ENCODE measurements at places on chromosomes 12 and 14. TPM values are rescaled to one million over a fixed set of nuclear protein-coding genes. Genes with fewer than 3 reads are reported as not detected.

DNA sequence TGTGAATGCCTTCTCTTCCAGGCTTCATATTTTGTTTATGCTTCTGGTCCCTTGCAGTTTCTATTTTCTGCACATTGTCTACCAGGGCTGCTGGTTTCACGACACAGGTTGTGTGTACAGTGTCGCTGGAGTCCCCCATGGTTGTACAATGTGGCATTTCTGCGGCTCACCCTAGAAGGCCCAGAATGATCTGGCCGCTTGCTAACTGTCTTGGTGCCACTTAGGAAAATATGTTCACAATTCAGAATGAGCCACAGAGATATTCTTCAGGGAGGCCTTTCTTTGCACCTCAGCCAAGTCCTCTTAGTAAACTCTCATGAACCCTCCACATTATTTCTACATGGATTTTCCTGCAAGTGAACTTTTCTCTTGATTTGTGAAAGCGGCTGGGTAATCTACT is 195.4 kb downstream of the SUDS3 start:
- no peak for DNase-seq

The PPFIA2 gene
- total RNA-seq: 0.35 TPM

DNA sequence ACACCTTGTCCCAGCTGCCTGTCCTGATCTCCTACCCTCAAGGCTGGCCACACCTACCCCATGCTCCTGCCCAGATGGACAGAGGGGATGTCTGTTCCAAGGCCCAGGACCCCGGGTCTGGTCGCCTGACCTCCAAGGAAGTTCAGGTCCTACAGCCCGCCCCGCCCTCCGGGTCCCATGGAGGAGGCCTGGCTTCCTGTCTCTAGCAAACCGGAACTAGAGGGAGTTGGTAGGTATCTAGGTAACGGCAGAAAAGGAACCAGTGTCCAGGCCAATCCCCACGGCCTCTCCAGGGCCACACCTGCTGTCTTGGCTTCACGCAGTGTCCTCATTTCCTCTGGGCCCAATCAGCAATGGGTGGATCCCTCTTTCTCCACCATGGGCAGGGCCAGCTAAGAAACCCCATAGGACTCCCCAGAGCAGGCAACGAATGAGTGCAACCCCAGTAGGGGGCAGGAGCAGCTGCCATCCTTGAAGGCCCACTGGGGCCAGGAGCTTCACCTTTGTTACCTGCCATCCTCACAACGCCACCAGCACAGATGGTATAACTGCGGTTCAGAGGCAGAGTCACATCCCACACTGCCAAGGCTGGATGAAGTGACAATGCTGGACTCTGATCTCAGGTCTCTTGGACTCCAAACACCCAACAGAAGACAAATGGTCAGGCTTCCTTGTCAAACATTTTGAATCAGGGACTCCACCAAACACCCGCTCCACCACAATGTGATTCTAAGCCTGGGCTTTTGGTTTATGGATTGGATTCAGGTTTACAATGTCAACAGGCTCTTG is 25.1 kb upstream of the RPLP0 start:
- peak; percentile 76 for DNase-seq

DNA sequence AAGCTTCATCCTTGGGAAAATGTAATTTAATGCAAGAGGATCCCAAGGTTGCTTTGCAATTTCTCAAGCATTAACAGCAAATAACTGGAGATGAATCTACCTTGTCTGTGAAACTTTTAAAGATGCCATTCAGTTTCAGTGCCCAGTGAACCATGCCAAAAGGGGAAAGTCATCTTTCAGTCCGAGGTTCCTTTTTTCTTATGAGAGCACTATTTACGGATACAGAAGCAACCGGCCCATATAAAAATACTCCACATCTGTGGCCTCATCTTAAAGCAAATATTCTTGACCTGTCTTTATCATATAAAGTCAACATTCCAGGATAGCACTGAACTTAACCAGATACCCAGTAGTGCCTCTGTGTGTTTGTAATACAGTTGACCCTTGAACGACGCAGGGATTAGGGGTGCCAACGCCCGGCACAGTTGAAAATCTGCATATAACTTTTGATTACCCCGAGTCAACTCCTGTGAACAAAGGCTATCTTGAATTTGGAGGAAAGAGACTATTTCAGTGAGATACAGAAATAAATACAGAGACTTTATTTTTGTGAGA is 209.4 kb downstream of the PCNX1 start:
- no peak for DNase-seq

The GZMH gene
- total RNA-seq: 1.2 TPM

- no peak for DNase-seq
Measured at GRCh38 chr12:122250047-122250446, 16.2 kb downstream of the VPS33A start.

DNA sequence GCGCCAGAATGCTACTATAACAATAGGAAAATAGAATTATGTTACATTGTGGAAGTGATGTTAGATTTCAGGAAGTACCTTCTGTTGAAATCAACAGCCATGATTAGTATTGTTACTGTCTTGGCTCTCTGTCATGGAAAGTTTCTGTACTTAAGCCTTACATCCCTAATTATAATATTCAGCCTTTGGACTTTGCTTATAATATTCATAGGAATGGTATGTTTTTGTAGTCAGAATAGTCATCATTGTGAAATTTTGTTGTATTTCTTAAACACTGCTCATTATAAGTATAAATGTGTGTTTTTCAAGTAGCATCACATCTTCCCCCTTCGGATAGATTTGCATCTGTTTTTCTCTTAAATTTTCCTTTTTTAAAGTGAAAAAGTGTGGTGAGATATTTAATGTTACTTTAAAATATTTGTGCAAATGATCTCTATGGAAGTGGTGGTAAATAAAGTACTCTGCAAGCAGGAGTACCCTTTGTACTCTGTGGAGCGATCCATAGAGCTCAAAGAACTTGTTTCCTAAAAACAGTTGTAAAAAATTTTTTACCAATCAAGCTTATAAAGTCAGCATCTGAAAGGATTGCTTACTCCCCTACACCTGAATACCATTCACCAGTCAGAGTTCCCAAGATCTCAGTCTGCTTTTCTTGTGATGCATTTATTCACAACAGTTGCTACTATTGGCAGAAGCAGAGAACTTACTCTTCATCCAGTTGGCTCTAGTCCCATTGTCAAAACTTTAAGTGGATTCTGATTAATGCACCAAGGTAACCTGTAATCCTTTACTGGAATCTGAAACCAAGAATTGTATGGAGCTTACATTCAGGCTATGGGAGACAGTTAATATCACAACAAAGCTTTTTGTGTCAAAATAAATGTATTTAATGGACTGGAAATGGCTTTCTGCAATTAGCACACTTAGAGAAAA is 87.8 kb downstream of the RIC8B start:
- no peak for DNase-seq

- DNase-seq: peak; percentile 67
Measured at GRCh38 chr12:69897744-69898143, 72.7 kb downstream of the MYRFL start.

The PTPRQ gene
- total RNA-seq: 0.70 TPM

DNA sequence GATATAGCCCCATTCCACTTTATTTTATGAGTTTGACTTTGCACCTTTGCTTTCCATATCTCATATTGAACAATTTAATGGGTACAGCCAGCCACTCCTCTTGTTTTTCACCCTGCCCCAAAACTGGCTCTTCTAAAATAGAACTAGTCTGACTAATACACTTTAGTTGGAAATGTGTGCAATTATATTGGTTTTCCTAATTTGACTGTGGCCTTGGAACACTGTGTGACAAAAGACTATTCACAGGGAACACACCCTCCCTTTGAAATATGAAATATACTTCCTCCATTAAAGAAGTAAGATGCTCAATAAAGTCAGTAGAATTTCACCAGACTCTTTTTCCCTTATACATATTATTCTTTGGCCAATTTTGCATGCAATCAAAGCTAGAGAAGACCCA is 218.6 kb upstream of the DCN start:
- DNase-seq: no peak

DNA sequence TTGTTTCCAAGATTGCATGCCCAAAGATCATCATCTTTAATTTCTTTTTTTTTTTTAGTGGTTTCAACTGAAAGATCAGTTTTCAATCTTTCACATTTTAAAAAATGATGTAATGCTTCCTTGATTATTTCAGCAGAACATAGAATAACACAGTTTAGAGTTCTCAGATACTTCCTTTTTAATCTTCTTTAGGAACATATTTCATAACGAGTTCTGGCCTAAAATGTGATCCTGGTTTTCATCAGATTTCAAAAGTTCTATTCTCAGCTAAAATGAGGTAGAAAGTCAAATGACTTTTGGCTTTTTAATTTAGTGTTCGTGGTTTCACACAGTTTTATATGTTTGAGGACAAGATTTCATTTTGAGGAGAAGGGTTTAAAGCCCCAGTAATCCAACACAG is 40.0 kb upstream of the NR1H4 start:
- no peak for DNase-seq

GRCh38 chr14:23129759-23130316 is 10.8 kb upstream of the CEBPE start:
- DNase-seq: no peak

- DNase-seq: no peak
Measured at GRCh38 chr12:87920139-87920538, 109.1 kb downstream of the C12orf50 start.

The SLC25A47 gene
- total RNA-seq: not detected

The CFAP54 gene
- total RNA-seq: 0.22 TPM

GRCh38 chr14:68712703-68713370 is 80.0 kb downstream of the ZFP36L1 start:
- no peak for DNase-seq

- no peak for DNase-seq
Measured at GRCh38 chr14:97638864-97639263, 841.7 kb downstream of the VRK1 start.

GRCh38 chr12:78880078-78880477 is 15.5 kb downstream of the SYT1 start:
- no peak for DNase-seq

DNA sequence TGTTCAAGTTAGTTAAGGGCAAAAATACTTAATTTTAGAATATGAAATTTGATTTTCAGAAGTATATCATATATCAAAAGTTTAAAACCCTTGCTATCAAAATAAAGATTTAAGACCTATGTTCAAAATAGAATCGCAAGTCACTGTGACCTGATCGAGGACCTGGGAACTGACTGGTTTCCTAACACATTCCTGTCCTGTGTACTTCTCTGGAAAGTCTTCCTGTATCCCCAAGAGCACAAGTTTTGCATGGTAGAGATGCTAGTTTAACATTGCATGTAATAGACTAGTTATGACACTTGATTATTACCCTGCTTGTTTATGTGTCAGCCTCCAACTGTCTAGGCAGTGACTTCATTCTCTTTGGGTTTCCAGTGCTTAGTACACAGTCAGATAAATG is 30.3 kb downstream of the BCAT1 start:
- DNase-seq: no peak

The G2E3 gene
- 6.9 TPM for total RNA-seq

DNA sequence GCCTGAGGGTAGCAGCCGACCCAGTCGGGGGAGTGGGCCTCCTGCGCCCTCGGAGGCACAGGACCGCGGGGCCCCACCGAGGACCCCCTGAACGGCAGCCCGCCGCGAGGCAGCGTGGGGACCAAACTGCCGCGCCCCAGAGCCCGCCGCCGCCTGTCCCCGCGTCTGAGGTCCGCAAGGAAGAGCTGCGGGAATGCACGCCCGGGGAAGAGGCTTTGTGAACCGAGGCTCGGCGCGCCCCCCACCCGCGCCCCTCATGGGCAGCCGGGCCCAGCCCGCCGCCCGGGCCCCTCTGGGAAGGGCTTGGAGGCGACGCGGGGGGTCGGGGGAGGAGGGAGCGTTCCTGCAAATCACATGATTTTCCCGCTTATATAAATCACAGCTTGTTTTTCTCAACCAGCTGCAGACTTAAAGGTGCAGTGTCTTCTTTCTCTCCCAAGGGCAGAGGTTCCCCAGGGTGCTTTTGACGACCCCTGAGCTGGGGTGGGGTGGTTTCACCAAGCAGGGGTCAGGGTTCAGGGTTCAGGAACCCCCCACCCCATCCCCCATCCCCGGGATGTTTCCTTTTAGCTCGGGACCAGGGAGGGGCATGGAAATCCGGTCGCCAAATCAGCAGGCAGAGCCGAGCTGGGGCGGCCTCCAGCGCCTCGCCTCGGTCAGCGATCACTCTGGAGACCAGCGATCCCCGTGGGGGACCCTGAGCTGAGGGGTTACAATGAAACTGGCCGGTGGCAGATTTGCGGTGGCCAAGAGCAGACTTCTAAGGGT is 44.7 kb upstream of the ATP23 start:
- DNase-seq: peak; percentile 87

- no peak for DNase-seq
Measured at GRCh38 chr12:128137140-128137539, 129.8 kb upstream of the TMEM132C start.

The RXYLT1 gene
- total RNA-seq: 13.9 TPM

The NTN4 gene
- total RNA-seq: 74.5 TPM

- no peak for DNase-seq
Measured at GRCh38 chr14:73754911-73755360, 40.8 kb upstream of the PNMA1 start.

DNA sequence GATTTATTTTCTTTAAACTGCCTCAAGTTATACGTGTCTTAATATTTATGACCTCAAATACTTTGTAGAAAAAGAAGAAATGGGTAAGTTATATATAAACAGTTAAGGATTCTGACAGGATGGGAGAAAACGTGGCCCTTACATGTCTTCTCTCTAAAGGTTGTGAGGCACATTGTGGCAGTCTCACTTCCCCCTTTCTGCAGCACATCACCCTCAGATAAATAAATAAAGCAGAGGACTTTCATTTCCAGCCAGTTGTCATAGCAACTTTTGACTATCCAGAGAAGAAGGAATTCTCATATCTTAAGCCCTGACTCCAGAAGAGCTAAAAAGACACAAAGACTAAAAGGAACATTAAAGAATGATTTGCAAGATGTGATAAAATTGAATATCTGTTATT is 28.8 kb upstream of the CEP83 start:
- no peak for DNase-seq

The HOXC10 gene
- not detected for total RNA-seq

The KRT83 gene
- total RNA-seq: not detected

The GPD1 gene
- total RNA-seq: 51.1 TPM

- DNase-seq: no peak
Measured at GRCh38 chr12:82981150-82981549, 294.4 kb downstream of the TMTC2 start.

The LRRC10 gene
- 39.2 TPM for total RNA-seq

DNA sequence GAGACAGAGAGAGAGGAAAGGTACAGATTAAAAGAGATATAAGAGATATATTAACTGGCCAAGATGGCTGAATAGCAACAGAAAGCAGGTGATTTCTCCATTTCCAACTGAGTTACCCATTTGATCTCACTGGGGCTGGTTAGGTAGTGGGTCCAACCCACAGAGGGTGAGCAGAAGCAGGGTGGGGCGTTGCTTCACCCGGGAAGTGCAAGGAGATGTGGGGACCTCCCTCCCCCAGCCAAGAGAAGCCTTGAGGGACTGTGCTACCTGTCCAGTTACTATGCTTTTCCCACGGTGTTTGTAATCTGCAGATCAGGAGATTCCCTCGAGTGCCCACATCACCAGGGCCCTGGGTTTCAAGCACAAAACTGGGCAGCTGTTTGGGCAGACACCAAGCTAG is 131.2 kb downstream of the AKAP6 start:
- no peak for DNase-seq

The RTL1 gene
- not detected for total RNA-seq

DNA sequence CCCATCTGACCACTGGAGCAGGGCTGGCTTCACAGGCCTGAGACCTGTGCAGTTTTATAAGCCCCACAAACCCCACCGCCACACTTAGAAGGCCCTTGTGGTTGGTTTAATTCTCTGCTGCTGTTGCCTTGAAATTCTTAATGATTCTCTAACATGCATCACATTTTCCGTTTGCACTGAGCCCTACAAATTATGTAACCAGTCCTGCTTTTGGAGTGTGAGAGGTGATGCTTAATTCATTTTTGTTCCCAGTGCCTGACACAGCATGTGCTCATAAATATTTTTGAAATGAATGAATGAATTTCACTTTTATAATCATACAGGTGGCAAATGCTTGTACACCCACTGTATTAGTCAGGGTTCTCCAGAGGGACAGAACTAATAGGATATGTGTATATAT is 52.8 kb upstream of the PLXNC1 start:
- DNase-seq: no peak

Data from Right ventricle myocardium inferior (tissue), 1 donor.